ENCODE measurements at places on chromosomes 2 and 18.
A peak's percentile ranks its signal among the peaks of the same experiment; 100 is the strongest.

DNA sequence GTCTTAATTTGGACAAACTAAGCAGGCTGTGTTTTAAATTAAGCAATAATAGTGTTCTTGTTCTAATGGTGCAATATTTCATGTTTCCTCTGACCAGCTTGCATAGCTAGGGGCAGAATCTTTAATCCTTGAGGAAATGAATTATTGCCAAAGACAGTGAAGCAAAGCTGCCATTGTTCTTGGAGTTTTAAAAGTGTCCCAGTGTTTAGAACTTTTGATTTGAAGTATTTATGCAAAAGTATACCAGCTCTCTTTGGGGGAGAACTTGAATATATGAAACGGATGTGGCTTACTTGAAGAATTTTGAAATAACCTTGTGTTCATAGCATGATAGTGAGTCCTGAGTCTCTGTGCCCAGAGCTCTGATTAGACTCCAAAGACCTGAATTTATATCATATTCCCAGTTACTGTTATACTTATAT, 33.4 kb downstream of the ITGA6 start:
- DNase-seq: peak; percentile 69

- no peak for DNase-seq
These were observed 116.8 kb upstream of the FSHR start for GRCh38 chr2:49271060-49271606.

GRCh38 chr18:46369323-46369722, 265.1 kb downstream of the HAUS1 start:
- peak; percentile 27 for DNase-seq

- no peak for DNase-seq
These were observed 102.2 kb upstream of the MSH2 start for GRCh38 chr2:47300609-47301276.

DNA sequence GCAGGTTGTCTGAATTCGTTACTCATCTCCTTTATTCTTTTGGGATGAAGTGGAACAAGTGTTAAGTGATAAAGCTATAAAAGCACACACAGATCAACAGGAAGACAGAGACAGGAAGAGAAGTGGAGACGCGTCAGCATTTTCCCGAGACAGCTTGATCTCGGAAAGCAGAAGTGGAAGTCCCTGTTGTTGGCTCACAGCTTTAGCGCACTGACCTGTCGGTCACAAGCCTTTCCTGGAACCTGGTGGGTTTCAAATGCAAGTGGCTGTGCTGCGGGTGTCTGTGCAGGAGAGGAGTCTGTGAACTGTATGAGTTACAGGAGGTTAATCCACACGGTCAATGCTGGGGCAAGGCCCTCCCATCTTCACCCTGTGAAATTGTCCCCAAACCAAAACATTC, 116.6 kb upstream of the PELI1 start:
- DNase-seq: no peak

- DNase-seq: peak; percentile 36
These were observed 122.9 kb downstream of the ATAD2B start for GRCh38 chr2:23803965-23804542.

DNA sequence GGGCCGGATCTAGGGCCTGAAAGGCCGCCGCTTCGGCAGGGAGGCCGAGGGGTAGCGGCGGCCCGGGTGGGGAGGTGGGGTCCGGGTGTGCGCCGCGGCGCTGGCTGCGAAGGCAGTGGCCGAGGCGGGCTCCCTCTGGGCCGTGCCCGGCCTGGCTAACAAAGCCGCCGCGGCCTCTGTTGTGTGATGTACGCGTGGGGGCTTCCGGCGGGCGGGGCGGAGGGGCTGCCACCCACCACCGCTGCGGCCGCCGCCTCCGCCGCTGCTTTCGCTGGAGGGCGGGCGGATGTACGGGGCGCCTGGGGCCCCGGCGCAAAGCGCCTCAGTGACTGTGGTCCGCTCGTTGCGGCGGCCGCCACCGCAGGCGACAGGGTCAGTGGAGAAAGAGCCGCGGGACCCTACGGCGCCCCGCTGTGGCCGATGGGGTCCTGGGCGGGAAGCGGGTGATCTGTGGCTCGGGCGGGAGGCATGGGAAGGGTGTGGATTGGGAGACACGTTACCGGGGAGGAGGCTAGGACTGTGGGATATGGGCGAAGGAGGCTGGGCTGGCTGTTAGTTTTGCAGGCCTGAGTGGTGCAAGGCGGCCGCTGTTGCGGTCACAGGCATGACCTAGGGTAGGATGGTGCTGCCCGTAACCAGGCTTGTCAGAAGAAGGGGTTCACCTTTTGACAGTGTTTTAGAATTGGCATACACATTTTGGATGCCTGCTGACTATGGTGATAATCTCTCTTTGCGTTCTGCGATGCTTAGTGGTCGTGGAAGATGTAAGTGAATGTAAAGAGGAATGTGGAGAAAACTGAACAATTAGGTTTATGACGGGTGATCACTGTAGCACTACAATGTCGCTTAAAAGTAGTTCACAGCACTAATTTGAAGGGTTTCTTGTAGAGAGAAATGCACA, 662 bp downstream of the BZW1 start:
- DNase-seq: peak; percentile 73

GRCh38 chr2:64605991-64606478, 47.7 kb downstream of the SERTAD2 start:
- DNase-seq: no peak

GRCh38 chr18:74242438-74243096, 49.2 kb downstream of the CYB5A start:
- DNase-seq: no peak

- peak; percentile 94 for DNase-seq
These were observed 130.1 kb downstream of the OLA1 start for GRCh38 chr2:174117951-174118930.

GRCh38 chr2:208315081-208315788, 49.2 kb downstream of the PIKFYVE start:
- DNase-seq: peak; percentile 25

DNA sequence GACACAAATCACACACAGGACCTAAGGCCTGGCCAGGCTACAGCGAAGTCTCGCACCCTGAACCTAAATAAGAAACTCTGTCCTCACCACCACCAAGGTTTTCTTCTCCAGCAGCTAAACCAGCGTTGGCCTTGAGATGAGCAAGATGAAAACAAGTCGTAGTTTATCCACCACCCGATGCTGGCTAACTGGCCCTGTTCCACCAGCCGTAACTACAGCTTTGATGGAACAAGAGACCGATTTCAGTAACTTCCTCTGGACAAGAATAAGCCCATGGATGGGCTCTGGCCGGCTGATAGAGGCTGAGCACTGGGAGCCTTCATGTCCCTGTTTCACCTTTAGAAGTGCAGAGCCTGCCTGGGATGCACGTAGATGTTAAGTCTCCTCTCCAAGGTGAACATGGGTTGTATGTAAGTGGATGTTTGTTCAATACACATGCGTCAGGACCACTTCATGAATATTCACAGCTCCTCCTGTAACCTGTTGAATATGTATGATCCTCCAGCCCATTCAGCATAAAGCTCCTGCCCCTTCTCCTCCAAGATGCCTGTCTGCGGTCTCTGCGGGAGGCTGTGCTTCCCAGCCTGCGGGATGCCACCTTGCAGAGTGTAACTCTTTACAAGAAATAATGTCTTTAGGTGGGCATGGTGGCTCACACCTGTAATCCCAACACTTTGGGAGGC, 24.2 kb downstream of the ADI1 start:
- no peak for DNase-seq

DNA sequence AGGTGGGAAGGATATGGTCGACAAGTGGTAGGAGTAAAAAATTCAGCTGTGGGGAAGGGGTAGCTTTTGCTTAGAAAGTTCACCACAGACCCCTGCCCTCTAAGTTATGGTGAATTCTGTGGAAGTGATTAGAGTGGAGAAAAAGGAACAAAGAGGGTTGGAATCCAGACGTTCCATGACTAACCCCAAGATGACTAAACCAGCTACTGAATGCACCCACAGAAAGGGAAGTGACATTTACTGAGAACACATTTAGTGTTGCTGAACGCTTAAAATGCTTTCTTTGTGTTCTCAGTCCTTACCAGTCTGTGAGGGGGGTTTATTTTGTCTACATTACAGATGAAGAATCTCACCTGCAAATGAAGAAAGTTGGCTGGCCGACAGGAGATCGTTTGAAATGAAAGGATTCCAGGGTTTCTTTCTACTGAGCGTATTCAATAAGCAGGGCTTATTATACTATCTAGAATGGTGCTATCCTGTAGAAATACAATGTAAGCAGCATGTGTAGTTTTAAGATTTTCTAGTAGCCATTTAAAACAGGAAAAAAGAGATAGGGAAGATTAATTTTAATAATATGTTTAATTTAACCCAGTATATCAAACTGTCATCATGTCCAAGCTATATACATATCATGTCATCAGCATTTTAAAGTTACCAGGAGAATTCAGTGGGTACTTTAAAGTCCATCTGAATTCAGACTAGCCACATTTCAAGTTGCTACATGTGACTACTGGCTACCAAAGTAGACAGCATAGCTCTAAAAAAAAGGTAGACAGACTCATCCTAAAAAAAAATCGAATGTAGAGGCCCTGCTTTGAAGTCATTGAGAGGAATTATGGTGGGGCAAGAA, 60.1 kb downstream of the LIMS1 start:
- peak; percentile 93 for DNase-seq

- no peak for DNase-seq
These were observed 225.1 kb downstream of the ZBTB7C start for GRCh38 chr18:48184118-48184517.

- no peak for DNase-seq
These were observed 68.9 kb upstream of the THOC1 start for GRCh38 chr18:336713-337112.

DNA sequence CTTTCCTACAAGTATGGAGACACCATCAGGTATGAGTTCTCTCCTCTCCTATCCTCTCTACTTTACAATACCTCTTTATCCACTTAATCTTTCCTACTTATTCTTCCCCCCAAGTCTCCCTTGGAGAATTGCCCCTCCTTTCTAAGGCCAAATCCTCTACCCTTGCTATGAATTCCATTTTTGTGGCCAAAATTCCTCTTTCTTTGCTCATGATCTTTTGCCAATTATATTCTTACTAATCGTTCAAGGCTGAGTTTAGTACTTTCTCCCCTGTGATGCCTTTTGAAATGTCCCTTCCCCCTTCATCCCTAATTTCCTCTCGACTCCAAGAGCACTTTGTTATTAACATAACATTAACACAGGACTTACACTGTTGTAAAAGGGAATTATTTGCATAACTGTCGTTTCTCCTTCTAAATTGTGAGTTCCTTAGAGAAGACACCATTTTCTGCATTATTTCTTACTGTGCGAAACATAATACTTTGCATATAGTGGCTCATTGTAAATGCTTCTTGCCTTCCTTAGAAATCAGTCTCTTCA, 133.4 kb downstream of the KCTD1 start:
- DNase-seq: no peak

GRCh38 chr2:241926541-241927311, 57.2 kb downstream of the RTP5 start:
- DNase-seq: no peak

- peak; percentile 56 for DNase-seq
These were observed 112.5 kb downstream of the AP1S3 start for GRCh38 chr2:223724861-223725260.

DNA sequence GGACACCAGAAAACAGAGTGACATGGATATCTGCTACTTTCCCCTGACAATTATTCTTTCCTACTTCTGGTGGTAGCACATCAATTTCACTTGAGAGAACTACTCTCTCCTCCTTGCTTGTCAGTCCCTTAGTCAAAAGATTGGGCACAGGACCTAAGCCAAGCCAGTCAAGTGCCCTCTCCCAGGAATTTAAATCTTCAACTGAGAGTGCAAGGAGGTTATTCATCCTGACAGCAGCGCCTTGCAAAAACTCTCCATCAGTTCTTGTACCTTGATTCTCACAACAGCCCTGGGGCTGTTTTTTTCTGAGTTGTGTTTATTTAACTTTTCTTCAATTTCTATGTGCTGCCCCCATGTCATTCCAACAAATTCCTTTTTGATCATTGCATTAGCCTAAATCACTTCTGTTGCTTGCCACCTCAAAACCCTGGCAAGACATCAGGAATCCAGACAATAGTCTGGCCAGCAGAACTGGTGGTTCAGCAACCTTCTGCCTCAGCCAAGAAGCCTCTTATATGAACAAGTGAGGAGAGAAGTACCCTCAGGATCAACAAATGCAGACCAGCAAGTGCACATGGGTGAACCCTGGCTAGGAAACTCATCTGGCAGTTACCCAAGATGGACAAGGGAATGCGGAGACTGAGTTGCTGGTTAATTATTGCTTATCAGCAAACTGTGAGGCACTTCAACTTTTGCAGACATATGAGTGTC, 19.4 kb downstream of the COL4A3 start:
- DNase-seq: no peak

Data from ELR (cell line).